ENCODE measurements at places on chromosomes 7 and 10.

DNA sequence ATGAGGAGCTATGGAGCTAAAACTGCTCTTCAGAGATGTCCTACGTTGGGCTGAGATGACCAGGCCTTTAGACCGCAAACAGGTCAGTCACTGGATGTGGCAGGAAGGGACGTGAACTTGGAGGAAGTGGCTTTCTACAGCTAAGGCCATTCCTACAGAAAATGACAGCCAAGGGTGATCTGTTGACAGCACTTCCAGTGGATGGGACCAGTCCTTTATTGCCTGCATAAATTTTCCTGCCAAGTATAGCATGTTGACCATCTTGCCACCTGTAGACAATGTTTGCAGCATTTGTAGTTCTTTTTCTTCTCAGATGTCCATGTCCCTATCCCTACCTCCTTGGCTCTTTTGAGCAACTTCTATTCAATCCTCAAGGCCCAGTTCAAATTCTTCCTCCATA, 3.4 kb downstream of the LIPM start:
- DNase-seq: no peak

DNA sequence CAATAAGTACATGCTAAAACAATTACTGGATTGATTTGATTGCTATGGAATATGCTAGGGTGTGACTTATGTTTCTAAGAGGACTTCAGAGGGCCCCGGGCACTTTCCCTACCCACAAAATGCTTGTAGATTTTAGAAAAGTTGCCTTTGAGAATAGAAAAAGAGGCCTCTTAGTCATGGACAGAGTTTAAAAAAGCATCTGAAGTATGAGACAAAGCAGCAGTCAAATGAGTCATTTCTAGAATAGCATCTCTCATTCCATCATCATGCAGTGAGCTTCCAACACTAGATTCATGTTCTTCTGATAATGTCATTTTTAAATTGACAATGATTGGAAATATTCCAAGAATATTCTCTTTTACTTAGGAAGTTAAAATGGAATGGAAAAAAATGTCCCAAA, 675.1 kb upstream of the PCDH15 start:
- DNase-seq: no peak

- no peak for DNase-seq
Measured at GRCh38 chr7:17623546-17624185, 316.6 kb downstream of the SNX13 start.

DNA sequence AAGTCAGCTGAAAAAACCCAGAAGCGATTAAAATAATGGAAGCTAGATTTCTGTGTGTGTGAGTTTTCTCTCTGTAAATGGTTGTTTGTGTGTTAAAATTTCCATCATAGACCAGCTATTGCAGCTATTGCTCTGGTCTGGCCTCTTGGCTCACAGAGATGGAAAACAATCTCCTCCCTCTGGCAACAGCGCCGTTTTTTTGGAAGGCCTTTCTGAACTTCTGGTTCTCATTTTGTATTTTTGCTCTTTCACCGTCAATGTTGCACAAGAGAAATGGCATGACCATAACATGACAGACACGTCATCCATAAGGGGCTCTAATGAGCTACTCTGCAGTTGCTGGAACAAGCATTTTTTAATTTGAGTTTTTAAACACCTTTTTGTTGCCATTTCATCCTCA, 91.0 kb downstream of the CUBN start:
- peak; percentile 35 for DNase-seq

DNA sequence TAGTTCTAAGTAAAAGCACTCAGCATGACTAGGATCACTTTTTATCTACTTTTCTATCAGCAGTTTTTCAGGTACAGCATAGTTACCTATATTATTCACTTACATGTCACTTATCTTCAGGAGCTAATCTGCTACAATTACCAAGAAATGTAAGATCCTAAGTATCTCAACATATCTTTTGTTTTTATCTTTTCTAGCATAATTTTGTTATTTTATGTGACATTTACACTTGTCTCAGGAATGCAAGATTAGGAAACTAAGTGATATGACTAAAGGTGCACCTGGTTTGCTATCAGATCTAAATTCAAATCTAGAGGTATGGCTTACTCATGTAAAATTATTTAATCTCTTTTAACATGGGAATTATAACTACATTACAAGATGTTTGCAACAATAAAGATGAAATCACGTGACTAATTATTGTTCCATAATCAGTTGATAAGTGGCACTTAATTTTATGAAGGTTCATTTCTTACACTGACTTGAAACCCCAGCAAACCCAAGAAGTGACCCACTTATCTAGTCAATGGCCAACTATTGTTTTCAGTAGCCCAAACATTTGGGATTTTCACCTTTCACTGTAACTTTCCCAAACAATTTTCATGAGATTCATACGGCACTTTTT, 390.3 kb upstream of the PCDH15 start:
- DNase-seq: no peak

DNA sequence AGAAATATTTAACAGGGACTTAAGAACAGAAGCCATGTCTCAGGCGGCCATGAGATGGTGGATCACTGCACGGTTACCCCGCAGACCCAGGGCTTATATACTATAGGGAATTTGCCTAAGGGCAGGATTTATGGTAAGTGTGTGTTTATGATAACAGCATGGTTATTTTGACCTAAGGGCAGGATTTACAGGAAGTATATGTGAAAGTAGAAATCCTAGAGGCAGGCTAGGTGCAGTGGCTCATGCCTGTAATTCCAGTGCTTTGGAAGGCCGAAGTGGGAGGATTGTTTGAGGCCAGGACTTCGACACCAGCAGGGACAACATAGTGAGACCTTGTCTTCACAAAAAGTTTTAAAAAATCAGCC, 43.0 kb upstream of the ZNF438 start:
- DNase-seq: no peak

- no peak for DNase-seq
Measured at GRCh38 chr10:48672596-48673265, 11.9 kb upstream of the WDFY4 start.

DNA sequence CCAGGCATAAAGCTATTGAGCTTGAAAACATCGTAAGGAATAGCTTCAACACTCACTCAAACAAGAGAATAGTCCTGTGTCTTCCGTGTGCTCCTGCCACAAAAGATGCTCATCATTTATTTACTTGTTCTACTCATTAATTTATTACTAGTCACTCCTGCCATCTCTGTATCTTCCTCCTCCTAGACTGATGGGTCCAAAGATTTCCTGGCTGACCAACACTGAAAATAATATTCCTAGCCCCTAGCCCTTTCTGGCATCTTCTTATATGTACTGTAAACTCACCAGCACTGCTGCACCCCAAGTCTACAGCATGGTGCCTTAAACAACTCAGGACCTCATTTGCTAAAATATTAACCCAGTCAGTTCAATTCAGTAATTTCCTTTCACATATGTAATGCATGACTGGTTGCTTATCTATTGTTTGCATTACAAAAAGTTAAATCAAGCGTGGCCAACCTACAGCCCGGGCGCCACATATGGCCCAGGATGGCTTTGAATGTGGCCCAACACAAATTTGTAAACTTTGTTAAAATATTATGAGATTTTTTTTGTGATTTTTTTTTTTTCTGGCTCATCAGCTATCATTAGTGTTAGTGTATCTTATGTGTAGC, 86.7 kb upstream of the GSDME start:
- no peak for DNase-seq

GRCh38 chr7:158275711-158276413, 311.8 kb downstream of the PTPRN2 start:
- DNase-seq: peak; percentile 7
